ENCODE measurements at places on chromosomes 6 and 20. TPM values are rescaled to one million over a fixed set of nuclear protein-coding genes. Genes with fewer than 3 reads are reported as not detected.

DNA sequence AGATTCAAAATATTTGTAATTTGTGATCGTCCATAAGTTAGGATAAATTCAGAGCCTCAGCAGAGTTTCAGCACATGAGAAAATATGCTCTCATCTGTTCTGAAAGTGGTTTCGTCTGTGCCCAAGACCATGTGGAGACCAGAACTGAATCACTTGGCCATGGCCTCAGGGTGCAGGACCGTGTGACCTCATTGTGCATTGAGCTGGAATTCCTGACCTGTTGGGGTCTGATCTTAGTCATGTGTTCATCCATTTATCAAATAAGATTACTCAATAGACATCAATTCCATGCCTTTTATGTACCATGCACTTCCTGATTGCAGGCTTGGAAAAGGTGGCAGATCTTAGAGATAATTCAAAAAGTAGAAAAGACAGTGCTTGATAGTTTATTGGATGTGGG is 680.5 kb downstream of the QKI start:
- H3K36me3 ChIP-seq, result no peaks in the 10 kb centered on the region
- no peak overlapping the region for H3K27ac ChIP-seq
- H3K27me3 ChIP-seq, result no peaks in the 10 kb centered on the region
- DNase-seq, result no peak

DNA sequence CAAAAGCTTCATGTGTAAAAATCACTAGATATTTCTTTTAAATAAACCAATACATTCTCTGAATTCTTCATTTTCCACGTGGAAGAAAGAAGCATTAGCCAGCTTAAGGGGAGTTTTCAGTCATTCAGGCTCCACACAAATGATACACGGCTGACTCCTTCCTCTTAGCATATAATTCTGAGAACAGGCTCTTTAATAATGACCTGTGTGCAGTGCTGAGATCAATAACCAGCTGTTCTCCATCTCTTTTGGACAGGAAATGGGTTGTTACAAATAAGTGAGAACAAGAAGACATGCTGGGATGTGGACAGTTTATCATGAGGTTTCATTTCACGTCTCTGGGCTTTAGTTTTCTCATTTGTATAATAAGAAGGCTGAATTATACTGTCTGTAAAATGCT is 146.9 kb upstream of the C6orf118 start:
- no peak for DNase-seq
- H3K27ac ChIP-seq, result no peak overlapping the region
- no peaks in the 10 kb centered on the region for H3K27me3 ChIP-seq
- no peak overlapping the region for H3K4me3 ChIP-seq
- H3K36me3 ChIP-seq, result no peaks in the 10 kb centered on the region
- no peaks in the 10 kb centered on the region for H3K4me1 ChIP-seq

DNA sequence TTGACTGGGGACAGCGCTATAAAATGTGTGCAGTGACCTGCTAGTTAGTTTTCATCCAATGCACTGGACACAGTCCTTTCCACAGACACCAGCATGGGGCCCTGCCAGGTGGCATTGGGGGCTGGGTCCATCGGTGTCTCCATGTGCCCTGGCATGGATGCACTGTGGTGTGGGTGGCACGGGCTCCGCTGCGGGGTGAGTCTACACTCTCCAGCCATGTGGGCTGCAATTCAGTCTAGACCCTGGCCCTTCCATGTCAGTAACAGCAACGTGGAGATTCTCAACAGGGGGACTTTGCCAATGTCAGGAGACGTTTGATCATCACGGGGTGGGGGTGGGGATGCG is 100.0 kb downstream of the RAMACL start:
- peaks cover 15% of the 10 kb centered on the region for H3K36me3 ChIP-seq
- H3K27ac ChIP-seq, result no peak overlapping the region
- H3K4me1 ChIP-seq, result peaks cover 14% of the 10 kb centered on the region
- DNase-seq, result no peak
- no peak overlapping the region for H3K4me3 ChIP-seq

- H3K4me3 ChIP-seq, result no peak overlapping the region
- H3K27ac ChIP-seq, result no peak overlapping the region
- H3K27me3 ChIP-seq, result no peaks in the 10 kb centered on the region
- H3K36me3 ChIP-seq, result no peaks in the 10 kb centered on the region
Observed at GRCh38 chr20:15937179-15937578, 636.1 kb downstream of the KIF16B start.

DNA sequence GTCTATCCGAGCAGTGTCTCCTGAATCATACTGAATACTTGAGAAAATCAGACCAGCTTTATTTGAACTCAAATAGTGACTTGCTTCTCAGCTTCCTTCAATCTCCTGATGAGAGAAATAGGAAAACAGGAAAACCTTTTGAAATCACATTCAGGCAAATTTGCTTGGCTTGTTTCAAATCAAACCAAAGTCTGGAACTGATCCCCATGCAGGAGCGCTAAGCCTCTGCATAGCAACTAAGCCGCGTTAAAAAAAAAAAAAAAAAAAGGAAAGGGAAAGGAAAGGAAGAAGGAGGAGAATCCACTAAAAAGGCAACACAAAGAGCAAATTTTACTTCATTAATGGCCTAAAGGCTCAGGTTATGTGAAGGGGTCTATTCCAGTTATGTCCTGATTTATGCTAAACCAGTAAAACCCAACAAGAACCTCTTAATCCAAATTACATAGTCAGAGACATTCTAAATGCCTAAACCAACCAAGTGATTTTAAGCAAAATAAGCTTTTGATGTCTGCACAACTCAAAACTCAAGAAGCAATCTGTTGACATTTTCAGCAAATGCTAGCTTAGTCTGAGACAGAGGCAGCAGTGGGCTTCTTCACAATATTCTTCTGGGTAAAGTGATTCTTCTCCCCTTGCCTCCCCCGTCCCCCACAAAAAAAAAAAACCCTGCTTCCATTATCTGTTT is 112.5 kb downstream of the SOBP start:
- no peak overlapping the region for H3K4me3 ChIP-seq
- H3K4me1 ChIP-seq, result peaks cover 11% of the 10 kb centered on the region
- no peaks in the 10 kb centered on the region for H3K36me3 ChIP-seq
- H3K27ac ChIP-seq, result no peak overlapping the region

- no peaks in the 10 kb centered on the region for H3K36me3 ChIP-seq
- H3K27me3 ChIP-seq, result no peaks in the 10 kb centered on the region
- peak overlapping the region; percentile 99 for H3K27ac ChIP-seq
- no peak for DNase-seq
- peaks cover 68% of the 10 kb centered on the region for H3K4me1 ChIP-seq
Observed at GRCh38 chr20:47359530-47360296, 3.2 kb upstream of the ZMYND8 start.

GRCh38 chr6:47098570-47098993 is 56.5 kb upstream of the ADGRF1 start:
- no peaks in the 10 kb centered on the region for H3K27me3 ChIP-seq
- no peaks in the 10 kb centered on the region for H3K36me3 ChIP-seq
- no peak for DNase-seq
- no peak overlapping the region for H3K4me3 ChIP-seq

DNA sequence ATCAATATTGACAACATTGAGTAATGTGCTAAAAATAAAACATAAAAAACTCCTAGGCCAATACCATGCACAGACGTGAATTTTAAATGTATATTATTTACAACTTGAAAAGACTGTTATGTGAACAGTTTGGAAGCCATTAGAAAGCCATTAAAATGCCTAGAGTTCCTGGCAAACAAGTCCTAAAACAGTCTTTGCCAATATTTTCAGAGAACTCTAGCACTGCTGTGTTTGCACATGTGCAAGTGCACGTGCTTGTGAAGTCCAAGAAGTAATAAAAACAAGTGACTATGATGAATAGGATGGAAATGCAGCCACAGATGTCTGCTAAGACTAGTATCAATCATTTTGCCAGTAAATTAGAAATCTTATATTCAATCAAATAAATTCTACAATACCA is 1447.6 kb downstream of the GRIK2 start:
- no peak overlapping the region for H3K4me3 ChIP-seq
- H3K27me3 ChIP-seq, result no peaks in the 10 kb centered on the region
- DNase-seq, result no peak
- H3K36me3 ChIP-seq, result no peaks in the 10 kb centered on the region

DNA sequence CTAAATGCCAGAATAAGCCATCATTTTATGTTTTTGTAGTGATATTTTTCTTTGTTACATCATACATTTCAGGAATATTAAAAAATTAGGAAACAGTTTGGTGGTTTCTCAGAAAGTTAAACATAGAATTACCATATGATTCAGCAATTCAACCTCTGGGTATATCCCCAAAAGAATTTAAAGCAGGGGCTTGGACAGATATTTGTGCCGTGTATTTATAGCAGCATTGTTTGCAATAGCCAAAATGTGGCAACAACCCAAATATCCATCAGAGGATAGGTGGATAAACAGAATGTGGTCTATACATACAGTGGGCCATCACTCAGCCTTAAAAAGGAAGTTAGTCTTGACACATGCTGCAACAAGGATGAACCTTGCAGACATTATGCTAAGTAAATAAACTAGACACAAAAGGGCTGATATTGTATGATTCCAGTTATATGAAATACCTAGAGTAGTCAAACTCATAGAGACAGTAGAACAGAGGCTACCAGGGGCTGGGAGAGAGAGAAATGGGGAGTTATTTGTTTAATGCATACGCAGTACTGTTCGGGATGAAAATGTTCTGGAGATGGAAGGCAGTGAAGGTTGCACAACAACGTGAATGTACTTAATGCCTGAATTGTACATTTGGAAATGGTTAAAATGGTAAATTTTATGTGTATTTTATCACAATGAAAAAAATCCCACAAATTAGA is 18.9 kb upstream of the TRAF3IP2 start:
- H3K4me1 ChIP-seq, result peaks cover 16% of the 10 kb centered on the region
- DNase-seq, result no peak
- peak overlapping the region; percentile 72 for H3K27ac ChIP-seq
- no peaks in the 10 kb centered on the region for H3K36me3 ChIP-seq
- no peak overlapping the region for H3K4me3 ChIP-seq

- no peaks in the 10 kb centered on the region for H3K36me3 ChIP-seq
- no peaks in the 10 kb centered on the region for H3K27me3 ChIP-seq
- DNase-seq, result no peak
- no peak overlapping the region for H3K4me3 ChIP-seq
- peaks cover 7% of the 10 kb centered on the region for H3K4me1 ChIP-seq
Observed at GRCh38 chr6:26075063-26075717, 12.0 kb upstream of the HFE start.

GRCh38 chr6:77424761-77425160 is 38.5 kb downstream of the HTR1B start:
- no peaks in the 10 kb centered on the region for H3K27me3 ChIP-seq
- no peaks in the 10 kb centered on the region for H3K4me1 ChIP-seq
- H3K4me3 ChIP-seq, result no peak overlapping the region
- no peaks in the 10 kb centered on the region for H3K36me3 ChIP-seq
- no peak overlapping the region for H3K27ac ChIP-seq
- no peak for DNase-seq

GRCh38 chr6:52407467-52407866 is 12.7 kb upstream of the EFHC1 start:
- no peak overlapping the region for H3K27ac ChIP-seq
- peaks cover 20% of the 10 kb centered on the region for H3K36me3 ChIP-seq
- H3K27me3 ChIP-seq, result no peaks in the 10 kb centered on the region
- DNase-seq, result no peak

DNA sequence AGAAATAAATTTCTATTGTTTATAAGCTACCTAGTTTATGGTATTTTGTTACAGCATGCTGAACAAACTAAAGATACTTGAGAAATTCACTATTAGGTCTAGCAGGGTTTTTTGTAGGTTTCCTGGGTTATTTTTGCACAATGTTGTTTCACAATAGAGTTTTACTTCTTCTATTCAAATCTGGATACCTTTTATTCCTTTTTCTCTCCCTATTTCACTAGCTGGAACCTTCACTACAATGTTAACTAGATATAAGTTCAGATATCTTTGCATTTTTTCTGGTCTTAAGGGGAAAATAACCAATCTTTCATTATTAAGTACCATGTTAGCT is 237.7 kb upstream of the CITED2 start:
- H3K27me3 ChIP-seq, result no peaks in the 10 kb centered on the region
- DNase-seq, result no peak
- H3K36me3 ChIP-seq, result no peaks in the 10 kb centered on the region
- no peaks in the 10 kb centered on the region for H3K4me1 ChIP-seq
- H3K4me3 ChIP-seq, result no peak overlapping the region
- no peak overlapping the region for H3K27ac ChIP-seq

- no peak for DNase-seq
- no peaks in the 10 kb centered on the region for H3K36me3 ChIP-seq
- no peak overlapping the region for H3K27ac ChIP-seq
- H3K4me3 ChIP-seq, result no peak overlapping the region
Observed at GRCh38 chr6:137977814-137978213, 110.8 kb downstream of the TNFAIP3 start.

- H3K4me1 ChIP-seq, result no peaks in the 10 kb centered on the region
- H3K27me3 ChIP-seq, result no peaks in the 10 kb centered on the region
- DNase-seq, result no peak
- no peak overlapping the region for H3K27ac ChIP-seq
Observed at GRCh38 chr6:148681666-148682065, 65.2 kb upstream of the UST start.

DNA sequence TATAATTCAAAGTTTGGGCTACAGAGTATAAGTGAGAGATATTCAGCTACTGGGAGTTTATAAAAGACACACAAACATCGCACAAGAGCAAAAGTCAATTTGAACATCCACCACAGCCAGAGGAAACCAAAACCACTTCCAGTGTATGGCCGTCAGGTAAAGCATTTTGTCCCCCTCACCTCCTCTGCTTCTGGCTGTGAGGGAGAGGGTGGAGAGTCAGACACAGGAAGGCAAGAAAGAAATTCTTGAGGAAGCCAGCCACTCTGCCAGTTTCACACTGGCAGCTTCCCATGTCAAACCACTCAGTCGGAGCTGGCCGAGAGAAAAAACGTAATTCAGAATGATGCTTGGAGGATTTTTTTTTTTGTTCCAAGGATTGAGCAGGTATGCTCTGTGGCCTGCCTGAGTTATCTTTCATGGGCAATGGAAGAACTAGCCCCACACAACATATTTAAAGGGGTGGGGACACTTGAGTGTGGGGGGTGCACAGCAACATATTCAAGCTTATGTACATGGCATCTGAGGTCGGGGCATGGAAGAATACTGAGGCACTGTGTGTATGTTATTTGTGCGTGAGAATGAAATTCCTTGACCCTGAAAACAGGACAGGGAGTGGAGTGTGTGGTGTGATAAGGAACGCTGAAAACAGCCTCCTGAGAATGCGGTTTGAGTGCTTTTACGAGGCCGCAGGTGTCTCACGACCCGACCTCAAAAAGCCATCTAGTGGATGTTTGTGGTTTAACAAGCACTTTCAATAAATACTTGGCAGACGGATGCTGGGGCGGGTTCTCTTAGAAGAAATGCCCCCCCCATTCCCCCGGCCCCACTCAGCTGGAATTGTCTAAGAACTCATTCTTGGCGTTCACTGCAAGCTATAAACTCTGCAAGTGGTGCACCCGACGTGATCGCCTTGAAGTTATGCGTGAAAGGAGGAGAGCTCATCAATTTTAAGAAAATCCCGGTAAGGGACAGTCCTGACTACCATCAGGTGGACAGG is 27.5 kb upstream of the ZBTB22 start:
- no peaks in the 10 kb centered on the region for H3K36me3 ChIP-seq
- H3K4me1 ChIP-seq, result no peaks in the 10 kb centered on the region
- H3K27ac ChIP-seq, result peak overlapping the region; percentile 52
- no peaks in the 10 kb centered on the region for H3K27me3 ChIP-seq
- peak overlapping the region; percentile 3 for H3K4me3 ChIP-seq

The RNF144B gene
- 12.5 TPM for total RNA-seq

The HLA-DQA1 gene
- not detected for total RNA-seq

The VWA7 gene
- total RNA-seq, result 9.8 TPM

The TRIM31 gene
- total RNA-seq, result 11.0 TPM

The CD93 gene
- 8.2 TPM for total RNA-seq

The RNF114 gene
- 142 TPM for total RNA-seq

The PROKR2 gene
- not detected for total RNA-seq

The OR12D3 gene
- not detected for total RNA-seq

The ACTL10 gene
- 1.4 TPM for total RNA-seq

The THEMIS gene
- 18.3 TPM for total RNA-seq

The FAM120B gene
- total RNA-seq, result 26.4 TPM
